ENCODE measurements at places on chromosomes 2 and 18.

- DNase-seq = no peak
These were observed 107.1 kb downstream of the EVA1A start for GRCh38 chr2:75453384-75454240.

- no peak for DNase-seq
These were observed 7.9 kb downstream of the ERFE start for GRCh38 chr2:238166391-238167343.

GRCh38 chr18:9852266-9853081, 33.3 kb upstream of the TXNDC2 start:
- DNase-seq = no peak

GRCh38 chr2:41026613-41027012, 574.7 kb upstream of the SLC8A1 start:
- no peak for DNase-seq

GRCh38 chr18:76955524-76956170, 133.3 kb downstream of the ZNF236 start:
- no peak for DNase-seq

GRCh38 chr2:215419113-215419512, 16.8 kb downstream of the FN1 start:
- DNase-seq = no peak

GRCh38 chr2:144349674-144350073, 170.2 kb downstream of the ZEB2 start:
- no peak for DNase-seq

- DNase-seq = no peak
These were observed 38.6 kb downstream of the MARCHF7 start for GRCh38 chr2:159750873-159751272.

GRCh38 chr2:27805180-27805579, 33.7 kb downstream of the MRPL33 start:
- no peak for DNase-seq

GRCh38 chr2:207434306-207434705, 95.5 kb upstream of the CREB1 start:
- no peak for DNase-seq

DNA sequence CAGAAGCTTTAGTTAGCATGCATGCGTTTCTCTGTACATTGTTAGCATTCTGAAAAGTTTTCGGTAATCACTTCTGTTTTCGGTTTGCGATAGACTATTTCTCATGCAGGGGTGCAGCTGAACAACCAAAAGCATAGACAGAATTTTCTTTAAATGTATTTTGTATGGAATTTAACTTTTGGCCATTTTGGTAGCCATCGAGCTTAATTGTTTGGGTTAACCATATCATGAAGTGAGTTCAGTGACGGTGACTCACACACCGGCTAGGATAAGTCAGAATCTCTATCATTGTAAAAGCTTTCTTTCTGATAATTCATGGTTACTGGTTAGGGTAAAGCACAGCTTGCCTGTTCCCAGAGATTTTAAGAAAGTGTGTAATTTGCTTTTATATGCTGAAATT, 107.2 kb downstream of the CD226 start:
- DNase-seq = no peak

GRCh38 chr2:102030855-102031527, 39.2 kb downstream of the IL1R2 start:
- DNase-seq = no peak

DNA sequence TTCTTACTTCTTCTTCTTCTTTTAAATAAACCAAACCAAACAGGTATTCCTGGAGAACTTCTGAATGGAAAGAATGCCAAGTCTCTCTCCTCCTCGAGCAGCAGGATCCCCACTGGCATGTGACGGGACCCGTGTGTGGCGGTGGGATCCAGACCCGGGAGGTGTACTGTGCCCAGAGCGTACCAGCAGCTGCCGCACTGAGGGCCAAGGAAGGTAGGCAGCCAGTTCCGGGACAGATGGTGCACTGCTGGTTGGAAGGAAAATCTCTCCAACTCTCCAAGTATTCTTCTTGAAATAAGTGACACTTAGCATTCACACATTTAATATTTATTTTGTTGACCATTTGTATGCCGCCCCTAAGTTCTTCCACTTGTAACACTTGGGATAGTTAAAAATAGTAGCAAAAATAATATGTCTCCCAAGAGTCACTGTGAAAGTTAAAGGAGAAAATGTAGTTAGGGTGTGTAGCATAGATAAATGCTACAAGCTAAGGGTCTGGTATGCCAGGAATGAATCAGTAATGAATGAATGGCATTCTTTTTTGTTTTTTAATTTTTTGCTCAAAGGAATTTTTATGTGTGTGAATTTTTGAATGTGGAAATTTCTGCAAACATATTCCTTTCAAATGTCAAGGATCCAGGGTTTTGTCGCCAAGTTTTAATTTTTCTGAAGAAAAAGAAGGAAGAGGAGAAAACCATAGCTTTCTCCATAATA, 349.9 kb downstream of the THSD7B start:
- no peak for DNase-seq

DNA sequence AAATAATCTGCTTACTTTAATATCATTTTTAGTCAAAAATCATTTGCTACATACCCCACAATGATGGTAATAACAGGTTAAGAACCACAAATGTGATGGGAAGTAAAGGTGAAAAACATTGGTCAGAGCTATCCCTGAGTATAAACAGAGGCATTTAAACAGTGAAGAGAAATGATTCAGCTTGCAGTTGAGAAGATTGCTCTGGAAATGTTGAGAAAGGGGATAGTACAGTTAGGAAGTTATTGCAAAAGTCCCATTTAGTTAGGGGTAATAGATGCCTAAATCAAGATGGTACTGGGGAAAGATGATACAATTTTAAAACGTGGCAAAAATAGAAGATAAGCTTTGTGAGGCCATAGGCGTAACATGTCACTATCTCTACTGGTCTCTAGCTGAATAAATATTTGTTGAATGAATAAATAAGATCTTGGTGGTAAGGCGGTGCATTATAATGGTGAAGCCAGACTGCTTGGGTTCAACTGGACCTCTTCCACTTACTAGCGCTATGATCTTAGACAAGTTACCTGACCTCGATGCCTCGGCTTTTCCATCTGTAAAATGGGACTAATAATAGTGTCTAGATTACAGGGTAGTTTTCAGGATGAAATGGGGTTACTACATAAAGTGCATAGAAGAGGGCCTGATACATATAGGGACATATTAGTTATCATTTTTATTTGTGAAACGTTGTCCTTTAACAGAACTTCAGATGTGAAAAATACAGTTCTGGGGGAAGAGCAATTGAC, 2.0 kb upstream of the BZW1 start:
- DNase-seq = no peak

DNA sequence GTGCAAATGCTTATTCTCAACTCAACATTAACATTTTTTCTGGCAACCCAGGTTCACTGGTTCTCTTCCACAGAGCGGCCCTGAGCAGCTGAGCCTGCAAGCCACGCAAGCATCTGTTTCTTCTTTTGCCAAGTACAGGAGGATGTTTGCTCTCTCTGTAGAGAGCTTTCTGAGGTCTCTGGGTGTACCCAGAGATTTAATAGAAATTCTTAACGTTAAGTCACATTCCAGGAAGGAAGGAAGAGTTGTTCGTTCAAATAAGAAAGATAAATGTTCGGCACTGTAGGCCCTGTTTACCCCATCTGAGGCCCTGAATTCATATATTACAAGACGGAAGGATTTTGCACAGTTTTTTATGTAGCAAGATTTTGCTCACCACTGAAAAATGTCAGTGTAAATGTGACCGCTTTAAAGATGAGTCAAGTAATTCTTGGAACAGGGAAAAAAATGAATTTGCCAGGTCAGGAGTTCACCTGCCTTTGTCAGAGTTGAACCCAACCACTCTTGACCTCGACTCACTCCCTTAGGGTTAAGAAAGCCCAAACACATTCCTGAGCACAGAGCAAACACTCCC, 30.1 kb downstream of the KCTD18 start:
- DNase-seq = no peak

All from stimulated activated CD8-positive, alpha-beta memory T cell treated with anti-CD3 and anti-CD28 coated beads, Interleukin-15, amount 100 ng/mL, for 24 hours (primary cell).